T-helper 1 cell (primary cell): ENCODE measurements at places on chromosomes 7 and 10.

DNA sequence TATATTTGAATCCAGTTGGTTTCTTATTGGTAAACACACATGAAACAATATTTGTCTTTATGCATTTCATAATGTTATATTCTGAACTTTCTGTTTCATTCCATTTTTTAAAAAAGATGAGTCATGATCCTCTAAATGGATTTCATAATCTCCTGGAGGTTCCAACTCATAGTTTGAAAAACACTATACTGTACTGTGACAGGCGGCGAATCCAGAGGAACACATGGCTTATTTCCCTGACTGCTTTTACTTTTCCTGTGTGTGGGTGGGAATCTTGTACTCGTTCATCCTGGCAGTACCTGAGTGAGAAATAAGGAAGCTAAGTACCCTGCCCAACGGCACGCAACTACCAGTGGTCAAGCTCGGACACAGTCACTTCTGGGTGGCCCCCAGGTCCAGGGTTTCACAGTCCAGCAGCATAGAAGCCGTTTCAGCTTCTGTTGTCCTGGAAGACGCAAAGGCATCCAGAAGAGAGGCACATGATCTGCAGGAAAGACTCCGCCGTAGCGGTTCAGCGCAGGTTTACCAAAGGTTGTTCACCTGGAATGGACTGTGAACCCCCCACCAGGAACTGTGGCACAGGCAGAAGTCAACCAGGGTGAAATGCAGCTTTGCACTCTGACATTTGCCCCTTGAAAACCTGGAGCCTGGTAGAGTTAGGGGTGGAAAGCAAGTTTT is 117.7 kb downstream of the CCNY start:
- no peak for DNase-seq

DNA sequence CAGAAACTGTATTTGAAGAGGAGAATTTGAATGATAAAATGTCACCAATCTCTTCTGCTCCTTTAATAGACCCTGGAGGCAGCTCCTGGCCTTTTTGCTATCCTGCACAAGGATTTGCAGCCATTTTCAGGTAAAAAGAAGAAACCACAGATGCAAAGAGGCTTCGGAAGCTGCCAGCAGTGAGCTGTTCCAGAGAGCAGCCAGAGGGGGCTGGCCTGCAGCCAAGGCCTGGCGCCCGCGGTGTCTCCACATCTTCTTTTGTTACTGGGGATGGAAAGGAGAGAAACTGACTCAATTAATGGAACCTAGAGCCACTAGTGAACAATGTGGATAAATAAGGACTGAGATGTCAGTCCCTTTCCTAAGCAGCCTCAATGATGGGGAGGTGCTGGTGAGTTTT is 23.9 kb upstream of the GPR26 start:
- no peak for DNase-seq

DNA sequence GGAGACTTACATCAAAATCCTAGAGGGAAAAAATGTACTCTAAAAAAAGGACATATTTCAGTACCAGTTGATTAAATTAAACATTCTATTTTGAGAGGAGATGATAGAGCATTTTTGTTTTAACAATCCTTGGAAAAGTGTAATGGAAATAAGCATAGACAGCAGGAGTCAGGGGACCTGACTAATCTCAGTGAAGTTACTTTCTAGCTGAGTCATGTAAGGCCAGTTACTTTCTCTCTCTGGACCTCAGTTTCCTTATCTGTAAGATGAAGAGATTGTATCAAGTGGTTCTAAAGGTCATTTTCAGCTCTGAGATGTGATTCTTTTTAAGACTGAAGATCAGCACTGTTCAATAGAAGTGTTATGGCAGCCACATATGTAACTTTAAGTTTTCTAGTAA is 44.1 kb downstream of the VTI1A start:
- no peak for DNase-seq

DNA sequence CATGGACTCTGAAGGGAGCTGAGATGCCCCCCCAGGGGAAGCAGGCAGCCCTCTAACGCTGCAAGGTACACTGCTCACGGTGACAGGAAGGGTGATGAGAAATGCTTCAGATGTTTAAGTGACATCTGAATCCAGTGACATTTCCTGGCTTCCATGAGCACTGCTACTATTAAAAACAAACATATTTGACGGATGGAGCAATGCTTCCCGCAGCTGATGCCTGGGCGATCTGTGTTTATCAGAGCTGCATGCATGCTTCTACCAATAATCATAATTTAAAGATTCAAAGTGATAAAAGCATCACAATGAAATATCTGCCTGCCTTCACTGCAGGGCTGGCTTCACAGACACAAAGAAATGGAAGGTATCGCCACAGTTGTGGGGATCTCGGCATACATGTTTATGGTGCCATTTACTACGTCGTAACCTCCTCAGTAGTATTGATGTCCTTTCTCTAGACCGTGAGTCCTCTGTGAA is 66.1 kb upstream of the AOAH start:
- DNase-seq, result no peak

DNA sequence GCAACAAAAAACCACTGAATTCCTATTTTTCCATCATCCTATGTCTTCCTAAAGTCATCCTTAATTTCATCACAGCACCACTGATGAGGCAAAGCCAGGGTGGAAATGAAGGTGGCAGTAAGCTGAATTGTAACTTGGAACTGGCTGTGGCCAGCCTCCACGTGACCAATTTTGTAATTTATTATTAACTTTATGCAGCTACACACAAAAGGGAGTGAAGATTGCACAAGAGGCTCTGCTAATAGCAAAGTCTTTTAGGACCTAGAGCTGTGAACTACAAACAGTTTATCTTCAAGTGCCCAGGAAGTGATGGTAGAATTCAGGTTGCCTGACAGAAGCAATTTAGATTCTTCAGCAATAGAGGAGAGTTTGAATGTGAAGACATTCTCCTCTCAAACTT is 176.4 kb downstream of the CCDC71L start:
- no peak for DNase-seq

GRCh38 chr10:100791369-100792058 is 46.1 kb downstream of the PAX2 start:
- no peak for DNase-seq

DNA sequence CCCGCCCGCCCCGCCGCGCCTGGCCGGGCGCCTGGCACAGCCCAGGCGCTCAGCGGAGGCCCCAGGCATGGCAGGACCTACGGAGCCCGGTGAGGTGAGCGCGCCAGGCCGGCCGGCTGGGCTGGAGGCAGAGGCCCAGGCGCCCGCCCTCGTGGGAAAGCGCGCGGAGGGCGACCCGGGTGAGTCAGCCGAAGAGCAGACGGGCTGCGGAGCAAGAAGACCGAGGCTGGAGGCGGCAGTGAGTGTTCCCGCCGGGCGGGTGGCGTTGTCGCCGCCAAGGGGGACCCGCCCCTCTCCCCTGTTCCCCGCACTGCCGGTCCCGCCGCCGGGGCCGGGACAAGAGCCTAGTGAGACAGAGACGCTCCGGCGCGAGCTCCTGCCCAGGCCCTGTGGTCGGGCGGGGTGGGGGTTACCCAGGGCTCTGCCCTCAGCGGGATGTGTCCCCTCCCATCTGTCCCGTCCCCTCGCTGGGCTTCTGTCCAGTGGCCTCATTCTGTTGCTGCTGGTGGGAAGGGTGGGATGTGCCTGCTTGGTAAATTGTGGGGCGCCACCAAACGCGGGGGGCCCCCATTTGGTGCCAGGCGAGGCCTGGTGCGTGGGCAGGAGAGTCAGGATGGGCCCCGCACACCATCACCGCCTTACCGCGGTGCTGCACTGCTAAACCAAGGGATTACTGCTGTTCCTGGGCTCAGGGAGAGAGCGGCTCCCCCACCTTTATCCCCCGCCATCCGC is 17.0 kb upstream of the NODAL start:
- no peak for DNase-seq

- DNase-seq, result no peak
Observed at GRCh38 chr10:1166101-1166827, 110.1 kb downstream of the WDR37 start.

- DNase-seq, result no peak
Observed at GRCh38 chr10:115830265-115830970, 442.6 kb downstream of the GFRA1 start.

- DNase-seq, result no peak
Observed at GRCh38 chr7:75531359-75531821, 39.3 kb downstream of the SPDYE5 start.

DNA sequence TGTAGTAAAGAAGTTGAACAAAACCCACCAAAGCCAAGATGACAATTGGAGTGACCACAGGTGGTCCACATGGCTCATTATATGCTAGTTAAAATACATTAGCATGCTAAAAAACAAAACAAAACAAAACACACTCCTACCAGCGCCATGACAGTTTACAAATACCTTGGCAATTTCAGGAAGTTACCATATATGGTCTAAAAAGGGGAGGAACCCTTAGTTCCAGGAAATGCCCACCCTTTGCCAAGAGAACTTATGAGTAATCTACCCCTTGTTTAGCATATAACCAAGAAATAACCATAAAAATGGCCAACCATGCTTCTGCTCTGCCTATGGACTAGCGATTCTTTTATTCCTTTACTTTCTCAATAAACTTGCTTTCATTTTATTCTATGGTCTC is 979.1 kb upstream of the POT1 start:
- no peak for DNase-seq

DNA sequence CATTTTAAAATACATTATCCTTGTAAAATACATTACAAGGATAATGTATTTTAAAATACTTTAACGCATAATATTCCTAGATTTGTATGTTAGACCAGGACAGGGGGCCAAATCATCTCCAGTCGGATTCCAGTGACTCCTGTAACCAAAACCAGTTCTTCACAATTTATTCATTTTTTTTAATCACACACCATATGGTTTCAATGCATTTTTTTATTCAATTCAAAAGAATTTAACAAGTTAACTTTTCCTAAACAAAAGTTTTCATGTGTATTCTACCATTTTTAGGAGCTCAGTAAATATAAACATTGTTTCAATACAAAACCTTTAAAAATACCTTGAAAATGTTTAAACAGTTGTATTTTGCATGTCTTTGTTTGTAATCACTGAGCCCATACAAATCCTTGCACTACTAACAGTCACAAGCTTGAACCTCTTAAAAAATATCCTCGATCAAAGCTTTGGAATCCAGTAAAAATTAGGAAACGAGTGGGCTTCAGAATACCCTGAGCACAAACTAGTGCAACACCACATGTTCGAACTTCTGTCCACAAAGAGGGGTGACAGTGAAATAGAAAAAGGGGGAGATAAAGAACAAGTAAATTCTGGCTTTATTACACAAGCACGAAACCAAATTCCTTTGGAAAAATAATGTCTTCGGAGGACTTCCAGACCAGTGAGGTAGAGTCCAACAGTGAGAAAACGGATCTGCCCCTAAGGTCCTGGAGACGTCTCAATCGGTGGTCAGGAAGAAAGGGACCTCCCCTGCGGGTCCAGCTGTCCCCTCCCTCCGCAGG is 1.6 kb downstream of the CCDC71L start:
- no peak for DNase-seq

GRCh38 chr7:2774935-2775334 is 69.2 kb downstream of the GNA12 start:
- DNase-seq, result no peak

GRCh38 chr10:11705722-11706121 is 36.5 kb upstream of the ECHDC3 start:
- DNase-seq, result no peak

GRCh38 chr10:36110097-36110496 is 468.0 kb upstream of the FZD8 start:
- DNase-seq, result no peak

- DNase-seq, result peak; percentile 35
Observed at GRCh38 chr10:78028438-78029268, 662 bp downstream of the POLR3A start.

GRCh38 chr7:4211261-4211660 is 470.8 kb upstream of the FOXK1 start:
- no peak for DNase-seq

DNA sequence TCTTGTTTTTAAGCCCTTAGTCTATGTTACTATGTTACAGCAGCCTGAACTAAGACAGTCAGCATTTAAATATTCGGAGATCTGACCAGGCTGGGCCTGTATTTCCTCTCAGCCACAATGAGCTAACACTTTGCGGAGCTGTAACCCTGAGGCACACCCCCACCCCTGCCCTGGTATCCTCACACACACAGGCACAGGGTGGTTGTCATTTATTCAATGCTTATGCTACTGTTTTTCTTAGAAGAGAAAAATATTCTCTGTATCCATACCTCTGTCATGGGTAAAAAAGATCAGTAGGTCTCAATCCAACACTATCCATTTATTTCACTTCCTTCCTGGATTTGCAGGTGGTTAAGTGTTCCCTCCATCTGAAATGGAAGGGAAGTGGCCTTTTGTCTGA is 80.3 kb upstream of the TRIL start:
- DNase-seq, result no peak

- no peak for DNase-seq
Observed at GRCh38 chr10:130721971-130722370, 585.8 kb downstream of the GLRX3 start.

GRCh38 chr7:129959471-129960203 is 6.9 kb upstream of the UBE2H start:
- no peak for DNase-seq

DNA sequence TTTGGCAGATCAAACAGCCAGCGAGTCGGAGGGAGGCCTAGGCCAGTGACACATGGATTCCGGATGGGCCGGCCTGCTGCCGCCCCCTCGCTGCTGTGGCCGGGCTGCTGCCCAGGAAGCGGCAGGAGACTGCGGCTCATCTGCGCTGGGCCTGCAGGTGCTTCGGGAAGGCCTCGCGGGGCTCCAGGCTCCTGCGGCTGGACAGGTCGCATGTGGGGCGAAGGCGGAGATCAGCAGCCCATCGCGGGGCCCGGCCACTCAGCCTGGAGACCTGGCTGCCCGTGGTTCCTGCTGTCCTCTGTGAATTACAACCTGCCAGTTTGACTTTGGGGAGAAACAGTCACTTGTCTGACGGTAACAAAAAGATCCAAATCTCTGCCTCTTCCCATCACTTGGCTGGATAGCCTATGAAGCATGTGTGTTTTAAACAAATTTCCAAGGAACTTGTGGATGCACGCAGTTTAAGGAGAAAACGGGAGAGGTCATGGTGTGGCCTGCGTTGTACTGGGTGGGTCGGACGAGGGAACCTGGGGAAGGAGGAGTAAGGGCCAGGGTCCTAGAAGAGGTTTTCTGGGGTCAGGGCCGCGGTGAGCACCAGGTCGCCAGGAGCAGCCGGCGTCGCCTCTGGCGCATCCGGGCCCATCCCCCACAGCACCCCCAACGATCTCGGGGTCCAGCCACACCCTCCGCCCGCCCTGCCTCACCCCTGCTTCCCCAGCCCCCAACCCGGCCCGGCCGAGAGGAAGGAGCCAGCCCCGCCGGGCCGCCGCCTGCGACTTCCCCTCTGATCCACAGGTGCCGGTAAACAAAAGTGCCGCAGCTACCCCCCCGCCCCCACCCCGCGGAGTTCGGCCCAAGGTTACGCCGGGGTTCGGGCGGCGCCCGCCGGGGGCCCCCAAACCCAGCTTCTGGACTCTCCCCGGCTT is 1.6 kb downstream of the SPOCK2 start:
- DNase-seq, result peak; percentile 59

- DNase-seq, result no peak
Observed at GRCh38 chr7:95491634-95492314, 6.0 kb downstream of the ASB4 start.
